T-cell (primary cell): ENCODE measurements at places on chromosomes 6 and 20.

- DNase-seq: no peak
Measured at GRCh38 chr20:33684533-33685327, 1.5 kb downstream of the E2F1 start.

- DNase-seq: no peak
Measured at GRCh38 chr20:23283096-23283850, 67.3 kb upstream of the NXT1 start.

DNA sequence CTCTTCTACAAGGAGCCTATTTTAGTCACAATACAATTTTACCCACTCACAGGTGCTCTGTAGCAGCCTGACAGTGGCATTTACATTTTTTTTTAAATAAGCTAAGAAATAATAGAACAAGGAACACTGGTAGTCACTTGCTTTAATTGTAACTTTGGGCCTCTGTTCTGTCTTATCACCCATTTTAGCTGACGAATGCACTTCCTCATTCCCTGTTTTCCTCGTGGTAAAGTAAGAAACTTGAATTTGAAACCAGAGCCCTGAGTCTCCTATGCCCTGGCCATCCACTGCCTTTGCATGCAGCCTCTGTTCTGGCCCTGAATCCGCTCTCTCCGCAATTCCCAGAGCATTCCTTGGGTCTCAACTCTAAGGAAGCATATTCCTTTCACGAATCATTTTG is 550.6 kb downstream of the PTPRT start:
- no peak for DNase-seq

DNA sequence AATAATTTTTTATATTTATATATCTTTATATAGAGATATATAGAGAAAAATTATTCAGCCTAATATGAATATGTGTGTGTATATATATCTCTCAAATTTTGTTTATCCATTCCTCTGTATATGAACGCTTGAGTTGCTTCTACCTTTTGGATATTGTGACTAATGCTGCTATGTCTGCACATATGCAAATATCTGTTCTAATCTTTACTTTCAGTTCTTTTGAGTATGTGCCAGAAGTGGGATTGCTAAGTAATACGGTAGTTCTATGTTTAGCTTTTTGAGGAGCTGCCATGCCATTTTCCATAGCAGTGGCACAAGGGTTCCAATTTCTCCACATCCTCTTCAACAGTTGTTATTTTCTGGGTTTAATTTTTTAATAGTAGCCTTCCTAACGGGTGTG is 72.8 kb upstream of the CEP85L start:
- DNase-seq: no peak

DNA sequence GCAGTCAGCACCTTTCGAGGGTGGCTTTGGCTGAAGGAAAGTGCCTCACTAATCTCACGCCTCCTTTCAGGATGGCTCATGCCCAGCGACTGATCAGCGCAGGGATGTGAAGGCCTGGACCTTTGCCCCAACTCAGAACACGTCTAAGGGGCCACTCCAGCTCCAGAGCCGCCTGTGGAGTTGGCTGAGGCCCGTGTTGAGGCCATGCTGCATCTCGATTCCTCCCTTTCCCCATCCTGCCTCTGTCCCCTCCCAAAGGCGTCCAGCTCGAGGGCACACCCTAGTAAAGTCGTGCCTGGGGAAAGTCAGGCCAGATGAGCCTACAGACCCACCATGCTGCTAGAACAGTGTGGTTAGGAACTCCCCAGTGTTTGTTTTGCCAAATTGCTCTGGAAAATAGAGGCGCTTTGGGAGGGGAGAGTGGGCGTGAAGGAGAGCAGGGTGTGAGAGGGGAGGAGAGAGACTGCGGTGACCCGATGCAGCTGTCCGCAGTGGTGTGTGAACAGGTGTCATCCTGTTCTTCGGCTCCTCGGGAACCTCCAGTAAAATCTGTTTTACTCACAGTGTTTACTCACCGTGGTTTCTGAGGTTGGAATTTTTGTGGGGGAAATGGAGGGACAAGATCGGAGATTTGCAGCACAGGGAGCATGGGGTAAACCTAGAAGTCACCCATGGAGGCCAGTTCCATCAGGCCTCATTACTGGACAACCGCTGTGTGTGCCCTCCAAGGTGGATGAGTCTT is 85.0 kb upstream of the PMEPA1 start:
- DNase-seq: no peak

- no peak for DNase-seq
Measured at GRCh38 chr20:10553326-10553984, 118.3 kb downstream of the SLX4IP start.

- no peak for DNase-seq
Measured at GRCh38 chr6:43949551-43949991, 177.7 kb downstream of the MRPL14 start.

- DNase-seq: no peak
Measured at GRCh38 chr6:52325695-52326471, 36.1 kb upstream of the PAQR8 start.

GRCh38 chr6:131755597-131755996 is 44.8 kb upstream of the CTAGE9 start:
- DNase-seq: no peak

DNA sequence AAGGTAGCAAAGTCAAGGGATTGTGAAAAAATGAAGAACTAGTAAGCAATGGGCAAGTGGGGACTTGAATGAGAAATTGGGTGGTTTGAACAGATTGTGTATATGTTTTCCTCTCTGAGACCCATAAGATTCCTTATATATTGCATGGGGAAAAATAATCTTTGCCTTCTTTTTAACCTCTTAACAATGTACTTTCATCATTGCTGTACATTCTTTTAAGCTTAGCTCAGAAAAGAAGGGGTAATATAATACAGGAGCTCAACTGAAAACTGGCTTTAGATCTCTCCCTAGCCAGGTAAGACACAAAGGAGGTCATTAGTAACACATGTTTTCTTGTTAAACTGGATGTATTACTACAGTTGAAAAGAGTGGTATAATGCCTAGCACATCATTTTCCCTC is 287.2 kb downstream of the RNF144B start:
- DNase-seq: no peak

- DNase-seq: no peak
Measured at GRCh38 chr20:833121-833449, 430 bp upstream of the FAM110A start.

DNA sequence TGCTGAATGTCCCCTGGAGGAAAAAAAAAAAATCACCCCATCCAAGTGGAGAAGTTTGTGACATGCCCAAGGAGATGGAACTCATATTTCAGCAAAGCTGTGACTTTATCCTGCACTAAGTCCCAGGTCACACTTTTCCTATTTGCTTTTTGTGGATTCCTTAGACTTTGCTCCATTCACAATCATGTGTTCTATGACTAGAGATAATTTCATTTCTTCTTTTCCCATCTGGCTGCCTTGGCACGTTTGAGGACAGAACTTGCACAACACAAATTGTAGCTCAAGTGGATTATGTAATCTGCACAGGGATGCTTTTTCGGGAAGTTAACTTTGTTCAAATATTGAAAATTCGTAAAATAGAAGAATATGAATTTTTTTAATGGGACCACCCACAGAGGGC is 100.7 kb upstream of the PTPN1 start:
- no peak for DNase-seq

DNA sequence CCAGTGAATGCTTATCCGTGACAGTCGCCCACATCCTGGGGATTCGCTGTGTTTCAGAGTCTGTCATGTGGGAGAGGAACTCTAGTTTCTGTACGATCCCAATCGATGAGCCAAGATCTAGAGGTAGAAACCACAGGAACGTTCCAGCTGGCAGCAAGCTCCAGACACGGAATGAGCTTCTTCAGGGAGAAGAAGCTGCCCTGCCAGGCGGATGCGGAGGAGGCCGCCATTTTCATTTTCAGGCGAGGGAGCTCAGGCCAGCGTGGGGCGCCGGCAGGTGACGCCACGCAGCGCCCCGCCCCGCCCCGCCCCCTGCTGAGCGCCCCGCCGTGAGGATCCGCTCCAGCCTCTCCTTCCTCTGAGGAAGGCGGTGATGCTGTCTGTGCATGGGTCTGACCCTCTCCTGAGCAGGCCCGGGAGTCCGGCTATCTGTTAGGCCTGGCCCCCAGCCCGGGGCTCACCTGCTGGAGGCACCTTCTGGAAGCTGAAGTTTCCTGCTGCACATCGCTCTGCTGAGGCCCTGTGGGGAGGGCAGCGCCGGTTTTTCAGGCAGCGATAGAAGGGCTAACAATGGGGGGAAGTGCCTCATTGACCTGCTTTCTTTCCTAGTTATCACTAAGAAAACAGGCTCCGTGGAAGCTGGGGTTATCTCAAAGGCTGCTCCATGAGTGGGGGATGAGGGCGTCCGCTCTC is 147.5 kb downstream of the ERMARD start:
- no peak for DNase-seq

DNA sequence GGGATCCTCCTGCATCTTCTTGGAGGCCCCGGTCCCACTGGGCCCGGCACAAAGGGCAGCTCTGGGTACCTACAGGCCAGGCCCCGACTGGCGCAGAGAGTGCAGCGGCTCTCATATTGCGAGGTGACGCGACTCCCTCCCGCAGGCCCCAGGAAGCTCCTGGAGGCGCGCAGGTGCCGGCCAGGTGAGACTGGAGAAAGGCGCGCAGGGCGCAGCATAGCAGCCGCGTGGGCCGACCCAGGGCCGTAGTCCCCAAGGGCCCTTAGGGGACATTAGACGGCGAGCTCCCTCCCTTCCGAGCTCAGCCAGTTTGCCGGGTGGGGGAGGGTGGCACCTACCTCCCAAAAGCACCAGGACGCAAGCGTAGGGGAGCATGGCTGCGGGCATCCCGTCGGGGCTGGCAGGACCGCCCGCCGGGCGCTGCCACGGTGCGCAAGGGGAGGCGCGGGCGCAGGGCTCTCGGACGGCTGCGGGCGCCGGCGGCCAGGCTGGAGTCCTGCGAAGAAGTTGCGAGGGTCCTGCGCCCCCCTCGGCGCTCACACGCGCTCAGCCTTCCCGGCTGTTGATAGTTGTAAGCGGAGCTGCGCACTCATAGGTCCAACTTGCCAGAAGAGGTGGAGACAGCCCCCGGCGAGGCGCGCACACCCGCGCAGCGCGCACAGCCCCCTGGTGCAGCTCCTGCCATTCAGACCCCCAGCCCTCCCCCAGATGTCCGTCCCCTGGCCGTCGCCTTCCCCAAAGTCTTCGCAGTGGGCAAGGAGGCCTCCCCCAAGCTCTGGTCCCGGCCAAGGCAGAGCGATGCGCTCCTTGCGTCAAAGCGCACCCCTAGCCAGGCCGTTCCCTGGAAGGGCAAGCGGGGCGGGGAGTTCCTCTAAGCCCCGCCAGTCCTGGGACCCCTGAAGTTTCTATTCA is 622 bp downstream of the APCDD1L start:
- no peak for DNase-seq

- peak; percentile 87 for DNase-seq
Measured at GRCh38 chr6:31664790-31665500, at the start of gene GPANK1. TSS of gene GPANK1 (minus strand) at chr6:31664997. CDS start at chr6:31664478, 519 bp downstream.

DNA sequence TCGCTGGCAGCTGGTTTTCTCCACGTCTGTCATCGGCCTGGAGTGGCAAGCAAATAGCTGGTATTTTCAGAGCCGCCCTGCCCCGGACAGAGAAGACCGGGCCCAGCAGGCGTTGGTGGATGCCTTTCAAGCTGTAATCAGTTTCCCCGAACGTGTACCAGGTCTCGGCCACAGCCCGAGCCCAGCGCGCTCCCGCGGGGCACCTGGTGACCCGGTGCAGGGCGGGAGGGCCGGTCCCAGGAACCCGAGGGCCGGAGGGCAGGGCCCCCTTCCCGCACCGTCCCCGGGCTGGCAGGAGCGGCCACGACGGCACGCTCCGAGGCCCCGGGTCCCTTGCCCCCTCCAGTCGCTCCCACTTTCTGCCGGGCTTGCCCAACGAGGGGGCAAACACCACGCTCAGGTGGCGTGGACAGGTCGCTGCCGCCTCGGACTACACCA is 348 bp upstream of the PYGB start:
- DNase-seq: no peak

GRCh38 chr20:35888657-35889056 is 65.6 kb downstream of the SCAND1 start:
- DNase-seq: no peak

DNA sequence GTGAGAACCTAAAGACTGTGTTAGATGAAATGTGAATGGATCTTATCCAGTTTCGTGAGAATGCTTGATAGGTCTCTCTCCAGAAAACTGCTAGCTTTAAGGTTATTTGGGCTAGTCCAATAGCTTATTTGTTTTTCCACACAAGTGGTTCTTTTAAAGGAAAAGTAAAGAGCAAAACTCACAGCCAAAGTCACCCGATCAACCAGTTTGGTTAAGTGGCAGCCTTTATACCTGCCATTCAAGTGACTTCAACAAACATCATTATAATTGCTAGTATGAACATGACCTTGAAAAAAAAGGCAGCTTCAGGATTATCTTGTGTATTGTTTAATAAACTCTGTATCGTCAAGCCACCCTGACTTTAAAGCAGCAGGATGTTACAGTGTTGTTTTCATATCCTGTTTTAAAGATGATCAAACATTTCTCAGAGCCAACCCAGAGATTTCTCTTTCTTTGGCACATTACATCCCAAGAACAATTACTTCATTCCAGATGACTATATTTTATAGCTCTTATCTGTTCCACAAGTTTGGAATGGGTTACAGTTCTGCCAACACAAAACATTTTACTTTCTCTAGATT is 253.4 kb downstream of the EPHA7 start:
- no peak for DNase-seq

DNA sequence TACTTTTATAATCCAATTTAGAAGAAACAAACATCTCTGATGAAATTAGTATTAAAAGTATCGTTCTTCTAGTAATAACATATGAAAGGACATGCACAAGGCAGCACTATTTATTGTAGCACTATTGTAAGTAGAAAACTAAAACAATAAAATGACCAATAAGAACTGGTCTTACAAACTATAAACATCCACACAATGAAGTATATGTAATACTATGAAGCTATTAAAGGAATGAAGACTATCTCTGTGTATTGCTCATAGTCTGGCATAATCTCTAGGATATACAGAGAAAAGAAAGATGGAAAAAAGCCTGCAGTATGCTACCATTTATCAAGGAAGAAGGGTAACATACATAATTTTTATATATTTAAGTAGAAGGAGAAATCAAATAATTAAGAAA is 16.7 kb downstream of the LCA5 start:
- DNase-seq: no peak

GRCh38 chr6:2970034-2970685 is 1.2 kb downstream of the SERPINB6 start:
- no peak for DNase-seq

GRCh38 chr6:56671160-56671559 is 28.5 kb upstream of the DST start:
- DNase-seq: no peak

- no peak for DNase-seq
Measured at GRCh38 chr6:5626727-5627426, 365.6 kb downstream of the FARS2 start.
